Cerebellar nuclear complex (tissue), 1 donor: ENCODE measurements at places on chromosomes 11 and 22.

DNA sequence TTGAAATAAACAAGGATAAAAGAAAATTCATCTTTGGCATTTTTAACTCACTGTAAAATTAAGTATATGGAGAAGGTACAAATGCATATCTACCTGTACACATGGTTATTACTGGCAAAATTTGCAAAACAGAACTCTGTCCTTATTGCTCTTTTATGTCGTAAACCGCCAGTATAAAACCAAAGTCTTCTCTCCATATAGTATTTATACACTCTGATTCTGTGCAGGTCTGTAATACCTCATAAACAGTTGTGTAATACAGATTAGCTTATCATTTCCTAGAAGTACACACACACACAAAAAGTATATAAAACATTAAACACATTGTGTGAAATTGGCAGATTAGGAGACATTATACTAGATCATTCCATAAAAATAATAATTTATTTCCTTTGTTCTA lies 406.6 kb upstream of the ANO3 start:
- no peak for DNase-seq

DNA sequence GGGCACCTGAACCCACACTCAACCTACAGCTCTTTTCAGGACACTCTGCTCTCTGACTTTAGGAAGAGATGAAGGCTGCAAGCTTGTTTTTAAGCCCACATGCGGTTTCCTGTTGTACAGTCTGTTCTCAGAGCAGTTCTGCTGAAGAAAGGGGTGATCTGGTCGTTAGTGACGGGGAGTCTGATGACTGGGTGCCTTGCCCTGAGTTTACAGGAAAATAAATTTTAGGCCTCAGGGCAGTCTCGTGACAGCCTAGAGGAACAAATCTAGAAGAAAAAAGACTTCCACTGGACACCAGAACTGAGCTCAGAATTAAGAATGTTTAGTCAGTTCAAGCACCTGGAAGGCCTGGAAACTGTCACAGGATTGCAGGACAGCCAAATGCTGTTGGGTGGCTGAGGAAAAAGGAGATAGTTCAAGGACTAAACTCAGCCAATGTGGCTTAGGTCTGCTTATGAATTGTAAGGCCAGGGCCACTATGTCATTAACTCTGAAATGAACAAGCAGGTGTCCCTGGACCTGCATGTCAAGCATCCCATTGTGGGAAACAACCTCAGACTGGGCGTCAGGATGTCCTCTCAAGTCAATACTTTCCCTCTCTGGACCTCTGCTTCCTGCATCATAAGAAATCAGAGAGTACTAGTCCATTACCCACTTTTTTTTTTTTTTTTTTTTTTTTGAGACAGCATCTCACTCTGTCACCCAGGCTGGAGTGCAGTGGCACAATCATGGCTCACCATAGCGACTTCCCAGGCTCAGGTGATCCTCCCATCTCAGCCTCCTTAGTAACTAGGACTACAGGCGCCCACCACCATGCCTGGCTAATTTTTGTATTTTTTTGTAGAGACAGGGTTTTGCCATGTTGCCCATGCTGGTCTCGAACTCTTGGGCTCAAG lies 5.7 kb downstream of the PIK3IP1 start:
- DNase-seq: no peak

- no peak for DNase-seq
Measured at GRCh38 chr11:120564573-120565311, 53.2 kb downstream of the GRIK4 start.

GRCh38 chr11:34086554-34087283 lies 18.7 kb upstream of the NAT10 start:
- DNase-seq: no peak

DNA sequence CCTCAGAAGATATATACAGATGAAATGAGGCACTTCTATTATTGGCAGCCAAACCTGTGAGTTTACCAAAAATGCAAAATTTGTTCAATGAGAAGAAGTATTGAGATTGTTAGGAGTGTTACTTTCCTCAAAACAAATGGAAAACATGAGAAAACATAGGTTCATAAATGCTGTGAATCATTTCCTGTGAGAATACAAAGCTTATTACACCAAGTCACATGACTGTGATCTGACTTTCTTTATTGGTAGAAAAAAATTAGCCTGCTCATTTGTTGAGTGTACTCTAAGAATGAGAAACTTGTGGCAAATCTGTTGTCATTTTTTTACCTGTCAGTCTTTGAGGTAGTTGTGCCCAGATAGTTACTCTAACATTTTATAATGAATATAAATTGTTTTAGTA lies 215.1 kb downstream of the TMEM135 start:
- DNase-seq: no peak

DNA sequence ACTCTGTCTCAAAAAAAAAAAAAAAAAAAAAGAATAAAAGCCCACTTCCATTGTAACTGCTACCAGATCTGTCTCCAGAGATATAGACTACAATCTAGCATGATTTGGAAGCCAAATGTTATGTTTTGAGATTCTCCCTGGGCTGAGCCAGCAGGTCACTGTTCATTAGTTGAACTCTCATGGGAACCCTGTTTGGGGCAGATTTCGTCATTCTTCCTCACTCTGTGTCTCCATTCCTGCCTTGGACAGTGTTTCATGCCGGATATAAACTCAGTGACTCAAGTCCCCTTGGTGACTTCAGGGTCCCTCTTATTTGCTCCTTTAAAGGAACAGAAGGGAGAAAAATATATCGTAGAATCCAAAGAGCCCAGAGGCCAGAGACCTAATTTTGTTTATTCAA lies 378.1 kb downstream of the LARGE1 start:
- DNase-seq: no peak

DNA sequence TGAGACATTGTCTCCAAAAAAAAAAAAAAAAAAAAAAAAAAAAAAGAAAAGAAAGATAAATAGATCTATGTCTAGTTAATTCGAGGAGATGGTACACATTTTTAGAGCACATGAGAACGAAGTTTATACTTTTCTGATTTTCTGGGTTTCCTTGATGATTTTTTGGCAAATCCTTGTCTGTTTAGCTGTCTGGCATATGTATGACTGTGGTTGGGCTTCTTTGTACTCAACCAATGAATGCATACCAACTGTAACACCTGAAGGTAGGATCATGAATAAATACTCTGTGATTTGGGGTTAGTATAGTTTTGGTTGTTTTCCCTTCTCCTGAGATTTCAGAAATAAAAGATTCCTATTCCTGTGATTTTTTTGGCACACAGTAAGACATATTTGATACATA lies 63.1 kb downstream of the ARHGEF12 start:
- no peak for DNase-seq

GRCh38 chr11:11186249-11186648 lies 166.8 kb downstream of the CSNK2A3 start:
- no peak for DNase-seq

GRCh38 chr11:121626980-121627379 lies 174.2 kb upstream of the SORL1-AS1 start:
- DNase-seq: no peak

GRCh38 chr11:117409511-117409910 lies 81.9 kb downstream of the CEP164 start:
- no peak for DNase-seq

GRCh38 chr22:22925805-22926369 lies 38.3 kb downstream of the IGLL5 start:
- no peak for DNase-seq

DNA sequence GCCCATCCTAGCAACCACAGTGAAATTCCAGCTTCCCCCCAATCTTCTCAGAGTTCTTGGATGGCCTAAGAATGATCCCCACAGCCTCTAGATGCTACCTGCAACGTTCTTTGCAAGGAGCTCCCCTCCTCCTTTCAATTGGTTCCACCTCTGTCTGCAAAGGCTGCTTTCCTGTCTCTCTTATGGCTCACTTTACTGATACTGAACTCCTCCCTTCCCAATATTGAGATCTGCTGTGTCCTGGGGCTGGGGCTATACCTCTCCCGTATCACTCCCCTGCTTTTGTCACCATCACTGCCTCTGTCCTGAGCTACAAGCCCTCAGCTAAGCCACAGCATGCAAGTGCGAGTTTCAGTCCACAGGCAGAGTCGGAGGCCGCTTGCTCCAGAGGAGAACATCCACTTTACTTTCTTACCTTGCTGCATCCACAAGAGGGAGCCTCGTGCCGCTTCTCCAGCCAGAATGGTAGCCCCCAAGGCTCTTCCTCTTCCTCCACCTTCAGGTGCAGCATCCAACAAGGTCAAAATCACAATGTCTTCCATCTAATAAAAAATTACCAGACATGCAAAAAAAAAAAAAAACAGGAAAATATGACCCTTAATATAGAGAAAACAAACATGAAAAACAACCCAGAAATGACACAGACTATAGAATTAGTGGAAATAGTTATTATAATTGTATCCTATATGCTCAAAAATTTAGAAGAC lies 48.6 kb upstream of the TMEM45B start:
- no peak for DNase-seq

DNA sequence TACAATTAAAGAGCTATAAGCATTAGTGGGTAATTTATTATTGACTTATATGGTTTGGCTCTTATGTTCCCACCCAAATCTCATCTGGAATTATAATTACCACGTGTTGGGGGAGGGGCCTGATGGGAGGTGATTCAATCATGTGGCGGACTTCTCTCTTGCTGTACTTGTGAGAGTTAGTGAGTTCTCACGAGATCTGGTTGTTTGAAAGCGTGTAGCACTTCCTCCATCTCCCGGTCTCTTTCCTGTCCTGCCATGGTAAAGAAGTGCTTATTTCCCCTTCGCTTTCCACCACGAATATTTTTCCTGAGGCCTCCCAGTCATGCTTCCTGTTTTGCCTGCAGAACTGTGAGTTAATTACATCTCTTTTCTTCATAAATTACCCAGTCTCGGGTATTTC lies 28.1 kb upstream of the CHORDC1 start:
- DNase-seq: no peak

- no peak for DNase-seq
Measured at GRCh38 chr22:41000941-41001721, 50.0 kb downstream of the RBX1 start.

DNA sequence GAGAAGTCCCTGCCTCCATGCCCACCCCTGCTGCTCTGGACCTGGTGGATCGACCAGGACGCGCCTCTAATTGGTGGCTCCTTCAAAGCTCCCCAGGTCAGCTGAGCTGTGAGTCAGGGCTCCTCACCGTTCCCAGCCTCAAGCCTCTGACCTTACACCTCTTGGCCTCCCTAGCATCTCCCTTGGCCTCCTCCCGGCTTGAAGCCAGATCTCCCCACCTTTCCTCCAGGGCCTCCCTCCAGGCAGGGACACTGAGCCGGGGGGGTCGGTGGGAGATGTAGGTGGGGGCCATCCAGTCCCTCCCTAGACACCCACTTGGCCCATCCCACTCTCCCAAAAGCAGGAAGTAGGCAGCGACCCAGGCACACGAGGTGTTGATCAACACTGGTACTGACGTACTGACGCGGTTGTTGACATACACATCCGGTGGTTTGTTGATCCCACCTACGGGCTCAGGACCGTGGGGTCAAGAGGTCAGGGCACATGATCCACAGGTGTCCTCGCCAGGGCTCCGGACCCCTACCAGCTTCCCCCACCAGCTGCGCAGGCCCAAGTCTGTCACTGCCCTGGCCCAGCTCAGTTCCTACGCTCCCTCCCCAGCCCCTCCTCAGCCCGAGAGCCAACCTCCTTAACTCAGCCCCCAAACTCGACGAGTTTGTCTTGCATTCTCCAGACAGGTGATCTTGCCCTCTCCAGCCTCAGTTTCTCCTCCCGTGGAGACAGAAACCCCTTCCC lies 802 bp downstream of the ATG2A start:
- DNase-seq: no peak

- DNase-seq: no peak
Measured at GRCh38 chr22:39446239-39446721, 10.5 kb upstream of the MGAT3 start.

DNA sequence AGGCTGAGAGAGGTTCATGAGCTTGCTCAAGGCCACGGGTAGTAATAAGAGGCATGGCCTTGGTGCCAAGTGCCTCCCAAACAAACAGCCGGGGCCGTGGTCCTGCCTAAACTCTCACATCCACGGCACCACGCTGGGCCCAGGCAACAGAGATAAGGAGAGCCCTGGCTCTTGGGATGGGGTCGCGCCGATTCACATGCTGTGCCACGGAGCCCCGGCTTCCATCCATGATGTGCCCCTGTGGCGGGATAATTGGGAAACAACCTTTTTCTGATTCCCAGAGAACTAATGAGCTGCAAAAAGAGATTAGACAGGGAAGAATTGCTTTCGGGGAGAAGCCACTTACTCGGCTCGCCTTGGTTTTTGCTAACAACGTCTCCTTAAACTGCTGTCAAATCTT lies 22.0 kb downstream of the TP53AIP1 start:
- no peak for DNase-seq

DNA sequence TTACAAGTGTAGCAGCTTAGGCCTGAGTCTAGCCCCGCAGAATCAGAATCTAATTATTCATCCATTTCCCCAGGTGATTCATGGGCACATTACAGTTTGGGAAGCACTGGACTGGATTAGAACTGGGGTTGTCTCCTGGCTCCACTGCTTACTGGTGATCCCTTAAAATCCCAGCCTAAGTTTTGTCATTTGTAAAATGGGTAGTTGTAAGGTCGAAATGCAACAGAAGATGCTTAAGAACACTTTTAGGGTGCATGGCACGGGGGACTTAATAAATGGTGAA lies 1.3 kb downstream of the STX3 start:
- no peak for DNase-seq

GRCh38 chr22:27404441-27404840 lies 397.1 kb downstream of the MN1 start:
- DNase-seq: no peak

- DNase-seq: no peak
Measured at GRCh38 chr11:127000981-127001380, 411 bp upstream of the KIRREL3 start.

DNA sequence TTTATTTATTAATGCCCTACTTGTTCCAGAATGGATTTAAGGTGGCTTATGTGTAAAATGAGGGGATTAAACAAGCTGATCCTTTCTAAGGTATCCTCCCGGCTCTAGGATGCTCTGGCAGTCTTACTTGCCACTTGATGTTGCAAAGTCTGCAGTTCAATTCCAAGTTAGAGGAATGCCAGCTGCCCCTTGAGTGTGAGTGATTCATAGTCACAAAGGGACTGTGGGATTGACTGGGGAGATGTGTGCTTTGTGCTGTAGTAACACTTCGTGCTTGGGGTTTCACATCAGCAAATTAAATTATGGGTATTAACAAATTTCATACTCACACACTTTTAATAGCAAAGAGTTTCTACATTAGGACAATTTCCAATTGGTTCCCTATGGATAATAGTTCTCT lies 550.8 kb upstream of the CADM1 start:
- no peak for DNase-seq

DNA sequence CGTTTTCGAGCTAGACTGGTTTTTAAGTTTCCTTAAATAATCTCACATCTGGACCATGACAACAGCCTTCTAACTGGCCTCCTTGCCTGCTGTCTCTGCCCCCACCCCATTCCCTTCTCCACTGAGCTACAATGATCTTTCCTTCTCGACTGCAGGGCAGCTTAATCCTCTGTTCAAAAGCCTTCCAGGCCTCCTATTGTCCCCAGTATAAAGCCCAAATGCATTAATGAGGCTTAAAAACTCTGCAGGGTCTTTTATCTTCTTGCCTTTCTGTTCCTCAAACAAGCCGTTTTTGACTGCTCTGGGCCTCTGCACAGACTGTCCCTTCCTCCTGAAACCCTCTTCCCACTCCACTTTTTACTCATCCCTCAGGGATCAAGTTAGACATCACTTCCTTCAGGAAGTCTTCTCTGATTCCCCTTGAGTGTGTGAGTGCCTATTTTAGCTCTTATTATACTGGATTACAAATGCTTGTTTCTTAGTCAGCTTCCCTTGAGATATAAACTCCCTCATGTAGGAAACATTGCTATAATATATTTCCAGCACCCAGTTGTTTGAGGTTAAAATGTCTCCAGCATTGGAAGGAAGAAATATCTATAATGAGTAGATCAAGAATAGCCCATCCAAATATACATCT lies 23.6 kb upstream of the PAMR1 start:
- DNase-seq: no peak

GRCh38 chr11:85922367-85922766 lies 67.2 kb downstream of the CCDC83 start:
- DNase-seq: no peak
